ENCODE measurements at places on chromosomes 6 and 20. TPM values are rescaled to one million over a fixed set of nuclear protein-coding genes. Genes with fewer than 3 reads are reported as not detected.
A peak's percentile ranks its signal among the peaks of the same experiment; 100 is the strongest.

The GPLD1 gene
- 0.27 TPM for polyA plus RNA-seq

The CASS4 gene
- 0.31 TPM for polyA plus RNA-seq

The SAMHD1 gene
- 35.6 TPM for polyA plus RNA-seq

DNA sequence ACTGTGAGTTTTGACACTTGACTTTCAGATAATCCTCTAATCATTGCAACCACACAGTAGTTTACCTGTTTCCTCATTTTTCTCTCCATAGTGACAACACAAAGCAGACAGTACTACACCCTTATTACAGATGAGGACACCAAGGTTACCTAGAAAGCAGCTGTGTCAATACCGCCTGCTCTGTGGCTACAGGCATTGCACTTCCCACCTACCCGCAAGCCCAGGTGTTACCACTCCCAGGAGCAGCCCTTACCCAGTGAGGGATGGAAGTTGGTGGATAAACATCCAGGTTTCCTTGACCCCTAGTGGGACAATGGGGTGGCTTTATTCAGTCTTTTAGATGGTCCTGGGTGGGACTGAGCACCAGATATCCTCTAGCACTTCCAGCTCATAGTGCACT is 503.6 kb downstream of the PTPRT start:
- H3K36me3 ChIP-seq, result no peaks in the 10 kb centered on the region
- H3K27me3 ChIP-seq, result no peaks in the 10 kb centered on the region
- DNase-seq, result peak; percentile 76
- H3K4me1 ChIP-seq, result no peaks in the 10 kb centered on the region
- H3K4me3 ChIP-seq, result no peak overlapping the region

DNA sequence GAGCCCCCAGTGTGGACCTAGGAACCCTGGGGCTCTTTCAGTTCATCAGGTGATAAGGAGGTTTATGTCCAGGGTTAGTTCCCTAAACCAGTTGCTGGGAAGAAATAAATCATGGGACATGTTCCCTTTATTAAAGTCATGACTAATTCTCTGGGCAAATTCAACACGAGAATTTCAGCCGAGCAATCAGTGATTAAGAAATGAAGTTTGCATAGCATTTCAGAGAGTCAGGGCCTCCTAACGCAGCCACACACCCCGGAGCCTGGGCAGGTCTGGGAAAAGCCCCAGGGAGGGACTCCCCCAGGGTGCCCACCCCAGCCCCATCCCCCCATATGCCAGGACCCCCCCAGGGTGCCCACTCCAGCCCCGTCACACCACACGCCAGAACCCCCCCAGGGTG is 20.1 kb downstream of the SLCO4A1 start:
- no peaks in the 10 kb centered on the region for H3K4me1 ChIP-seq
- H3K27me3 ChIP-seq, result no peaks in the 10 kb centered on the region
- no peak overlapping the region for H3K4me3 ChIP-seq
- DNase-seq, result no peak
- H3K36me3 ChIP-seq, result no peaks in the 10 kb centered on the region

DNA sequence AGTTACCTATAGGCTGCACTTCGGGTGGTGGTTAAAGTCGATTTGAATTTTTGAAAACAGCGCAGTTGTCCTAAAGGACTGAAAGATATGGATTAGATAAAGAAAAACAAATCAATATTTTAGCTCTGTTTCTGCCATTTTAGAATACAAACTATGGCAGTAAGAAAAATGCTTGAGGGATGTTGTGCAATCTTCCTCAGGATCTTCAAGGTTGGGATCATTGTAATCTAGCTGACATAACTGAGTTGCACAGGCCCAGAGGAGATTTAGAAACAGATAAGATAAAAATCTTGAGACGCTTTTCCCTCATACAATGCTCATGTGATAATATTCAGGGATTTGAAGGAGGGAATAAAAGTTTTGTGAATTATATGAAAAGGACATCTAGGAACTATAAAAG is 926 bp downstream of the PEX3 start:
- H3K4me3 ChIP-seq, result peak overlapping the region; percentile 56
- H3K4me1 ChIP-seq, result peaks cover 20% of the 10 kb centered on the region
- H3K36me3 ChIP-seq, result no peaks in the 10 kb centered on the region
- no peak overlapping the region for H3K27ac ChIP-seq

DNA sequence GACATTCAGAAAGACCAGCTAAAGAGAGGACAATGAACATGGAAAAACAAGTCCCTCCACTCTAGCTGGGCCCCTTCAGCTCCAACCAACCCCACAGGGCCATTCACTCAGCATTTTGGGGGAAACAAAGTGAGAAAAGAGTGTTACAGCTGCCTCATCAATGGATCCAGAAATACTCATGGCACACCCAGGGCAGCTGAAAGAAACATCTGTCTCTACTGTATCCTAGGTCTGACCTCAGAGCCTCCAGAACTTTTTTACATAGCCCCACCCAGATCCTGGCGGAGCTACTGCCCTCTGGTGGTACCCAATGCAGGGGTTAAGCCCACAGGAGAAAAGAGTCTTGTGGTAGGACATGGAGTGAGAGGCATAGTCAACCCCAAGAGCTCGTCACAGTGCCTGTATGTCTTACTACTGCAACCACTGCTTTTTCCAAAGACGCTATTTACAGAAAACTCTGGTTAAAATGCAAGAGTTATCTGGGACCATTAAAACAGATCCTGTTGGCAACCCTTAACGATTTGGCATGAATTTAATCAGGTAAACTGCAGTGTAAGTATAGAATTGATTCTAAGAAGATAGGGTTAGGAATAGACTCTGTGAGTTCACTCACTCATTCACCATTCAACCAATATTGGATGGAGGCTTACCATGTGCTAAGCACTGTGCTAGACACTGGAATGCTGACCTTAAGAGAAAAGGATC is 37.4 kb upstream of the FAM83C start:
- no peak overlapping the region for H3K4me3 ChIP-seq
- H3K27me3 ChIP-seq, result no peaks in the 10 kb centered on the region
- no peaks in the 10 kb centered on the region for H3K36me3 ChIP-seq
- DNase-seq, result no peak
- no peak overlapping the region for H3K27ac ChIP-seq

The BPI gene
- polyA plus RNA-seq, result not detected

GRCh38 chr20:16714751-16715150 is 15.1 kb upstream of the SNRPB2 start:
- H3K36me3 ChIP-seq, result no peaks in the 10 kb centered on the region
- no peaks in the 10 kb centered on the region for H3K4me1 ChIP-seq
- H3K27ac ChIP-seq, result no peak overlapping the region
- H3K4me3 ChIP-seq, result no peak overlapping the region
- H3K27me3 ChIP-seq, result no peaks in the 10 kb centered on the region

DNA sequence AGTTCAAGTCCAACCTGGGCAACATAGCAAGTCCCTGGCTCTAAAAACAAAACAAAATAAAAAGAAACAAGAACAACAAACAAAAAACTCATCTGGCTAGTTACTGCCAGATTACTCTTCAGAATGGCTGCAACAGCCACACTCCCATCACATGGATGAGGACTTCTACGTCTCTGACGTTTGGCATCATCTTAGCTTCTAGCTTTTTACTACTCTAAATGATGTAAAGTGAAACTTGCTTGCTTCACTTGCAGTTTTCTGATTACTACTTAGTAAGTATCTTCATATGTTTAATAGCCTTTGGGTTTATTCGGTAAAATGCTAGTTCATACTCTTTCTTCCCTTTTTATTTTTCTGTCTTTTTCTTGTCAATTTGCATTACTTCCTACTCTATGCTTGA is 161.1 kb upstream of the CARMIL1 start:
- H3K4me1 ChIP-seq, result no peaks in the 10 kb centered on the region
- no peak for DNase-seq
- H3K4me3 ChIP-seq, result no peak overlapping the region
- no peaks in the 10 kb centered on the region for H3K27me3 ChIP-seq

DNA sequence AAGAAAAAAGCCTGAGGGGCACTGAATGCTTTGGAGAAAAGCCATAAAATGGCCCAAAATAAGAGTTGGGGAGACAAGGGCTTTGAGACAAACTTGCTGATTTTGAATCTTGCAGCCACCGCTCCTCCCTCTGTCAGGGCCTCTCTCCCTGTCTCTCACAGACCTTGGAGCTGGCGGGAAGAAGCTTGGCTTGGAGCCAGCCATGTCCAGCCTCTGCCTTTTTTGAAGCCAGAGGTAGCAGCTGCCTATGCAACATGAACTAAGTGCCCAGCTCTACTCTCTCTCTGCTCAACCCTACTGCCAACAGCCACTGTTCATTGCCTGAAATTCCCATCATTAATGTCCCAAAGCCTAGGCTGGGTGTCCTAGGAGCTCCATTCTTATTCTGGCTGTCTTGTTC is 63.7 kb upstream of the CTNNBL1 start:
- H3K27me3 ChIP-seq, result no peaks in the 10 kb centered on the region
- H3K27ac ChIP-seq, result no peak overlapping the region
- no peak overlapping the region for H3K4me3 ChIP-seq
- DNase-seq, result no peak
- H3K36me3 ChIP-seq, result no peaks in the 10 kb centered on the region

The BCAS4 gene
- 4.8 TPM for polyA plus RNA-seq

The CLIC5 gene
- polyA plus RNA-seq, result 0.53 TPM

GRCh38 chr6:61809004-61809595 is 476.9 kb downstream of the KHDRBS2 start:
- no peaks in the 10 kb centered on the region for H3K4me1 ChIP-seq
- no peak overlapping the region for H3K4me3 ChIP-seq
- no peak for DNase-seq
- H3K36me3 ChIP-seq, result no peaks in the 10 kb centered on the region
- H3K27me3 ChIP-seq, result no peaks in the 10 kb centered on the region

DNA sequence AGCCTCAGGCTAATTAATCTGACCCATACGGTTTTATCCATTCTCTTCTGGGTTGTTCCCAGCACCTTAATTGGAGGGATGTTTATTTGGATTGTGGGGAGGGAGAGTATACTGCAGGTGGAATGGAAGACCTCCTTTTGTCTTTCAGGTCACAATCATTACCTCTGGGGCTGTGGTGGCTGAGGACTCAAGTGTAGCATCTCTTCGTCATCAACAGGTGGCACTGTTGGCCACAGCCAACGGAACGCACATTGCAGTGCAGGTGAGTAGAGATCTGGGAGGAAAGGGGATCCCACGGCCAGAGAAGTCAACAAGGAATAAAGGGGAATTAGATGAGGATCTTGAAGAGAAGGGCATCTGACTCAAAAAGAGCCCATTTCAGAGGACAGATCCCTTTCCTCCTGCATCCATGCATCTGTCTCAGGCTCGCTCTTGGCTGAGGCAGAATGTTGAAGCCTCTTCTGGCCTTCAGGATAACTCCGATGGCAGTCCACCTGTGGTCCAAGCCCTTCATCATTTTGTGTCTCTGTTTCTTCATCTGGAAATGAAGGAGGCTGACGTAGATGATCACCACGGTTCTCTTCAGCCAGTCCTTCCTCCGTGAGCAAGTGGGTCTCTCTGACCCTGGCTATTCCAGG is 3.2 kb upstream of the DEF6 start:
- no peaks in the 10 kb centered on the region for H3K4me1 ChIP-seq
- no peak overlapping the region for H3K4me3 ChIP-seq
- no peaks in the 10 kb centered on the region for H3K27me3 ChIP-seq
- H3K27ac ChIP-seq, result no peak overlapping the region
- H3K36me3 ChIP-seq, result peaks cover 26% of the 10 kb centered on the region

DNA sequence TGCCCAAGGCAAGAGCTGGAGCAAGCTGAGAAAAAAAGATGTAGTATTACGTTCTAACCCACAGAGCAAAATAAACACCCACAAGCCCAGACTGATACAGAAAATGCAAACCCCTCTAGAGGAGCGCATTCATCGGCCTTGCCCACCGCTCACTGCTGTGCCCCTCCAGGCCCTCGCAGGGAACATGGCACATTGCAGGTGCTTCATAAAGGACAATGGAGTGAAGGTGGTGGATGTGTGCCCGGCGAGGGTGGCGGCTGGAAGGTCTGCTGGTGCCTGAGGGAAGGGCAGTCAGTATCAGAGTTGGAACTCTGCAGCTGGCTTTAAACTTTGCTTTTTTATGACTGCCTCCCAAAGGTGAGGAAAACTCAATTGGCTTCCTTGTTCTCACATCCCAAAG is 18.5 kb upstream of the IRF4 start:
- H3K27me3 ChIP-seq, result peaks cover 7% of the 10 kb centered on the region
- H3K27ac ChIP-seq, result no peak overlapping the region
- no peaks in the 10 kb centered on the region for H3K36me3 ChIP-seq
- H3K4me1 ChIP-seq, result no peaks in the 10 kb centered on the region
- DNase-seq, result no peak

The VSX1 gene
- polyA plus RNA-seq, result 0.08 TPM

DNA sequence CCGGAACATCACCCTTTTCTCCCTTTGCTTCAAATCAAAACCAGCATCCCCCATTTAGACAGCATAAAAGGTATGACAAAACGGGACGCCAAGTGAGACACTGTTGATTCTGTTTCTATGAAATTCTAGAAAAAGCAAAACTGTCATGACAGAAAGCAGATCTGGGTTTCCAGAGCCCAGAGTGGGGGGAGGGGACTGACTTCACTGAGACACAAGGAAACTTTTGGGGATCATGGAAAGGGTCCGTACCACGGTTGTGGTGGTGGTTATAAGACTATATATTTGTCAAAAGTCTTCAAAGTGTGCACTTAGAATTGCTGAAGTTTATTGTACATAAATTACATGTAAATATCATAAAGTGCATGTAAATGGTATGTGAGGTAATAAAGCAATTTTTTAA is 82.6 kb downstream of the SLC22A3 start:
- no peak overlapping the region for H3K4me3 ChIP-seq
- no peaks in the 10 kb centered on the region for H3K27me3 ChIP-seq
- H3K36me3 ChIP-seq, result no peaks in the 10 kb centered on the region
- no peak overlapping the region for H3K27ac ChIP-seq

The PRPH2 gene
- 0.75 TPM for polyA plus RNA-seq

DNA sequence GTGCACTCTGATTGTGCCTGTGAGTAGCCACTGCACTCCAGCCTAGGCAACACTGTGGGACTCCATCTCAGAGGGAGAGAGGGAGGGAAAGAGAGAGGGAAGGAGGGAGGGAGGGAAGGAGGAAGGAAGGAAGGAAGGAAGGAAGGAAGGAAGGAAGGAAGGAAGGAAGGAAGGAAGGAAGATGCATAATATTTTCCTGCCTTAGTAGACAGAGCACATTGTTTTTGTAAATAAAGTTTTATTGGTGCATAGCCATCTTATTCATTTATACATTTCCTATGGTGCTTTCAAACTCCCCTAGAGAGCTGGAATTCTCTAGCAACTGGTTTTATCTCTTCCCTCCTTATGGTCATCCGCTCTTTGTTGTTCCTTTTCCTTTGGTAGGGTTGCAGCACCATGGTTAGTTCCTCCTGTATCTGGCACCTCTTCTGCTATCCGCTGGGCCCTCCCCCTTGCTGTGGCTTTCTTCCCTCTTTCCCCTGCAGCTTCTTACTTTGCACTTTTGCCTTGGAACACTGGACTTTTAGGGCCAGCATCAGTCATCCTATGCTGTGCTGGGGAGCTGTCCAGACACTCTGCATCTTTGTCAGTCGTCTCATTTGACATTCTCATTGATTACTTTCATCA is 20.2 kb downstream of the GPR6 start:
- peaks cover 7% of the 10 kb centered on the region for H3K27me3 ChIP-seq
- no peaks in the 10 kb centered on the region for H3K4me1 ChIP-seq
- no peaks in the 10 kb centered on the region for H3K36me3 ChIP-seq
- no peak overlapping the region for H3K4me3 ChIP-seq
- no peak for DNase-seq

GRCh38 chr6:32472781-32473375 is 33.2 kb downstream of the HLA-DRA start:
- H3K4me1 ChIP-seq, result no peaks in the 10 kb centered on the region
- no peak overlapping the region for H3K4me3 ChIP-seq
- no peak for DNase-seq
